Spinal cord (tissue), 10 donors: ENCODE measurements at places on chromosomes 13 and 19. TPM values are rescaled to one million over a fixed set of nuclear protein-coding genes. Genes with fewer than 3 reads are reported as not detected.

DNA sequence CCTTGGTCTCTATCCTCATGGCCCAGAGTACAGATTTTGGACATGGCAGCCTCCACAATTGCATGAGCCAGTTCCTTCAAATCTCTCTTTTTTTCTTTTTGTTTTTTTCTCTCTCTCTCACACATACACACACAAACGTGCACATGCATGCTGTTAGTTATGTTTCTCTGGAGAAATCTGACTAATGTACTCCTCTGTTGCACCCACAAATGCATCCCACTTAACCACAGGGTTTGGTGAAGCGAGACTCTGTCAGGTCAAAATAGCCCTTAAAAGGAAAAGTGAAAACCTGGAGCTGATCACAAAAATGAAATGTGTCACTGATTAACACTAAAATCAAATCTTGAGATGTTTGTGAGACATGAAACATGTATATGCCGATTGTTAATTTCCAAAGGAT, 374.6 kb upstream of the ARGLU1 start:
- H3K27me3 ChIP-seq = no peaks in the 10 kb centered on the region
- no peak for DNase-seq
- no peak overlapping the region for H3K4me3 ChIP-seq
- no peaks in the 10 kb centered on the region for H3K36me3 ChIP-seq

Gene SERPINE3
- 0.89 TPM for polyA plus RNA-seq

Gene GPATCH1
- polyA plus RNA-seq = 8.7 TPM

DNA sequence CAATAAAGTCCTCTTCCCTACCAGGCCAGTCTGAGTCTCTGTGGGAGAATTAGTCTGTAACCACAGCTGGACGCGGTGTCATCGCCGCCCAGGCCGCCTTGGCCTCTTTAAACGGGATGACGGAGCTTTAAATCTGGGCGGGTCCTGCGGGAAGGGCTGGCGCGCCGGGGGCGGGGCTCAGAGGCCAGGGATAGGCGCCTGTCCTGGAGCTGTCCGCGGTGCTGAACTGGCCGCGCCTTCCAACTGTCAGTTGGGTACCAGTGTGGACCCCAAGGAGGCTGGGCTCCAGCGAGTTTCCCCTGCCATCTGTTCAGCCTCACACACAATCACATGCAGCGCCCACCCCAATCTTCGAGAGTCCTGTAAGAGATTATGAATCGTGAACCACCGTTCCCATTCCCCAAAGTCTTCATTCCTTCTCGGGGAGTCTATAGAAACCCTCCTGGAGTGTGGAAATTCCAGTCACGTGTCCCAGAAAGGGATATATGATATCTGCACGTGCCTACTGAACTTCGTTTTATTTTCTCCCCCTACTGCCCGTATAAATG, 11.5 kb downstream of the APLP1 start:
- H3K4me3 ChIP-seq = no peak overlapping the region
- H3K27me3 ChIP-seq = no peaks in the 10 kb centered on the region
- H3K36me3 ChIP-seq = peaks cover 48% of the 10 kb centered on the region
- no peak overlapping the region for H3K27ac ChIP-seq

DNA sequence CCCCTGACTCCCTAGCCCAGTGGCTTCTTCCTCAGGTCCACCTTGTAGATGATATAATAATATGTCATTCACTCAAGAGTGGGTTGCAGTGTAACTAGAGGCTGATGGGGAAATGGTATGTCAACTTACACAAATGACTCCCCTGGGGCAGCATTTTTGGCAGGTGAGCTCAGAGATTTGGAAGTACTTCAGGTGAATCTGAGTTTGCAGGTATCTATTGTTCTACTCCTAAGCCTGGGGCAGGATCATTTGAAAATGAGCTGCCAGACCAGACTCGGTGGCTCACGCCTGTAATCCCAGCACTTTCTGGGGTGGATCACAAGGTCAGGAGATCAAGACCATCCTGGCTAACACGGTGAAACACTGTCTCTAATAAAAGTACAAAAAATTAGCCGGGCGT, 11.6 kb upstream of the CNMD start:
- no peak for DNase-seq
- no peaks in the 10 kb centered on the region for H3K36me3 ChIP-seq
- no peaks in the 10 kb centered on the region for H3K27me3 ChIP-seq
- H3K27ac ChIP-seq = no peak overlapping the region
- H3K4me3 ChIP-seq = no peak overlapping the region
- H3K4me1 ChIP-seq = no peaks in the 10 kb centered on the region

GRCh38 chr13:51539887-51540286, 44.4 kb upstream of the WDFY2 start:
- H3K4me1 ChIP-seq = peaks cover 4% of the 10 kb centered on the region
- no peak overlapping the region for H3K27ac ChIP-seq
- H3K36me3 ChIP-seq = no peaks in the 10 kb centered on the region
- no peak overlapping the region for H3K4me3 ChIP-seq

DNA sequence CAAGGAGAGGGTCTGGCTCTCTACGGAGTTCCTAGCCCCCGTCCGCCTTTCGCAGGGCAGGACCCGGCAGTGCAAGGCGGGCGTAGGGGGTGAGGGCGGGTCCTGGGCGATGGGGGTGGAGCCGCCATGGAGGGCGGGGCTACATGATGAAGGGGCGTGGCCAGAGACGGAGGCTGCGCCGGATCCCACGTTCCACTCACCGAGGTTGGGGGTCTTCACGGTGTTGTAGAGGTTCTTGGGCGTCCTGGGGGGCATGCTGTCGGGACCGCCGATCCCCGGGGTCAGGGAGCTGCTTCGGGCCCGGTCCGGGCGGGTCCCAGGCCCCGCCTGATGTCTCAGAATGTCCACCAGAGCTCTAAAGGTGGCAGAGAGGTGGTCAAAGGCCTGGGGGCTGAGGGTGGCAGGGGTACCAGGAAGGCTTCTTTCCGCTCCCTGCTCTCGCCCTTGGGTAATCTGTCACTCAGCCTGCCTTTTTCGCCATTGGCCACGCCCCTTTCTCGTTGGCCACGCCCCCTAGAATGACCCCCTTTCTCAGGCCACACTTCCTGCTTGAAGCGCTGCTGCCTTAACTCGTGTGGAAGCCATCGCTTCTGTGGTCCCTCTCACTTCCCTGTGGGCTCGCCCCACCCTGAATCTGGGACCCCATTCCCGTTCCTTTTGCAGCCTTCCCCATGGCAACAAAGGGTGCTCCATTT, 2.5 kb downstream of the SHISA7 start:
- H3K27me3 ChIP-seq = peaks cover 40% of the 10 kb centered on the region
- no peak overlapping the region for H3K27ac ChIP-seq
- DNase-seq = no peak
- H3K4me1 ChIP-seq = peaks cover 47% of the 10 kb centered on the region
- H3K36me3 ChIP-seq = peaks cover 48% of the 10 kb centered on the region
